ENCODE measurements at places on chromosomes 16 and 17.

DNA sequence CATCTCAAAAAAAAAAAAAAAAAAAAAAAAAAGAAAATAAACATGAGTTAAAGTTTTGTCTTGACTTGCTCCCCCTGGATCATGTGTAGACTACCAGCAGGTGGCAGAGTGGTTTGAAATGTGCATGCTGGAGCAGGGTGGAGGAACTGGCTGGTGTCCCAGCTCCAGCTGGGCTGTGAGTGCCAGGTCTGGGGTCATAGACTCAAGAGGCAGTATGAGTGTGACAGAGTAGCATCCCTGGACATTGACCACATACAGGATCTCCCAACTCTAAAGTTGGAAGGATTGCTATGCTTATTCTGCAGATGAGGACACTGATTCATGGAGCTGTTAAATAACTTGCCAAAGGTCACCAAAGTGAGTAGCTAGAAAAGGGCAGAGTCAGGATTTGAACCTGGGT lies 198.0 kb upstream of the MPHOSPH6 start:
- DNase-seq = no peak

- DNase-seq = peak; percentile 51
Measured at GRCh38 chr17:5078106-5079028, at the start of gene ZFP3. Gene ZFP3 (plus strand): TSS chr17:5078467. CDS start chr17:5091505, 13,038 bp downstream.

DNA sequence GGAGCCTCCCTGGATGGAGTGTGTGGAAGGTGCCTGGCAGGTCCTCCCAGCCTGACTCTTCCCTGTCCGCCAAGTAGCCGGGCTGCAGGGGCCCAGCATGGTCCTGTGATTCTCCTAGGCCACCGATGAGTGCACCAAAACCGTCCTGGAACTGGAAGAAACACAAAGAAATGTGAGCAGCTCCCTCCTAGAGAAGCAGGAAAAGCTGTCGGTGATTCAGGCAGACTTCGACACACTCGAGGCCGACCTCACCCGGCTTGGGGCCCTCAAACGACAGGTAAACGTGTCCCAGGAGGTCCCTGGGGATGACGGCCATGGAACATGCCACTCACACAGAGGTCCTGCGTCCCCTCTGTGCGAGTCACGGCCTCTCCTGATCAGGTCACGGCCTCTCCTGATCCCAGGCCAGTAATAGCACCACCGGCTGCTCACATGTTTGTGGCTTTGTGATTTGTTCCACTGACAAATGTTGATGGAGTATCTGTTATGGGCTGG lies 4.2 kb upstream of the GAA start:
- no peak for DNase-seq

GRCh38 chr16:66446737-66447136 lies 19.6 kb downstream of the BEAN1 start:
- DNase-seq = no peak

DNA sequence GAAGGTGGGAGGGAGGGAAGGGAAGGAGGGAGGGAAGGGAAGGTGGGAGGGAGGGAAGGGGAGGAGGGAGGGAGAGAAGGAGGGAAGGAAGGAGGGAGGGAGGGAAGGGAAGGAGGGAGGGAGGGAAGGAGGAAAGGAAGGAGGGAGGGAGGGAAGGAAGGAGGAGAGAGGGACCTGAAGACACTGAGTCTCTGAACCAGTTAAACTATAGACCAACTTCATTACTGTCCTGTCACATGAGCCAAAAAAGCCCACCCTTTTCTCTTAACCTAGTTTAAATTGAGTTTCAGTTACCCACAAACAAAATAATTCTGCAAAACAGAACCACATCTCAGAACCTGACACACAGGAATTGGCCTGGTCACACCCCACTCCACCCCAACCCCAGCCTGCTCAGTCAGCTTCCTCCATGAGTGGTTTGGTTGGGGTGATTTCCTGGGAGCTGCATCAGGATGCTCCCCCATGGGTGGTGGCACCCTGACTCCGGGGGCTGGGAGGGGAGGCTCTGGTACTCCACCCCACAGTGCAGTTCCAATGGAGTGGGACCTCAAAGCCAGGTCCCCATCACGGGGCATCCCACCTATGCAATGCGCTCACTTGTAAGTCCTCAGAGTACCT lies 4.7 kb upstream of the PRR29 start:
- no peak for DNase-seq

DNA sequence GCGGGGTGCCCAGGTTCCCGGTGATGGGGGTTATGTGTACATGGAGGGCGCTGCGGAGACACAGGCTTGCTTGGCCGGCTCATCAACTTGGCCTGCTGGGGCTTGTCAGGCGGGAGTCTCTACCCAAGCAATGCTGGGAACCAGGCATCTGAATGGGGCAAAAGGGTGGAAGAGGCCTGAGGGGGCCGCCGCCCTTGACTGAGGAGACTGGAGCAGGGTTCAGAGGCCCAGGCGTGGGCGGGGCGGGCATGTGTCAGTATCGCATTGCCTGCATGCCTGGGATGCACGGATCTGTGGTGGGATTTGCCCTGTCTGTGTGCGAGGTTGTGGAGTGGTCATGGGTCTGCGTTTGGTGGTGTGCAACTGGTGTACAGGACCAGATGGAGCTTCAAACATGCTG lies 21.1 kb downstream of the ARHGAP23 start:
- DNase-seq = no peak

GRCh38 chr17:49015924-49016774 lies 19.0 kb downstream of the IGF2BP1 start:
- DNase-seq = no peak

DNA sequence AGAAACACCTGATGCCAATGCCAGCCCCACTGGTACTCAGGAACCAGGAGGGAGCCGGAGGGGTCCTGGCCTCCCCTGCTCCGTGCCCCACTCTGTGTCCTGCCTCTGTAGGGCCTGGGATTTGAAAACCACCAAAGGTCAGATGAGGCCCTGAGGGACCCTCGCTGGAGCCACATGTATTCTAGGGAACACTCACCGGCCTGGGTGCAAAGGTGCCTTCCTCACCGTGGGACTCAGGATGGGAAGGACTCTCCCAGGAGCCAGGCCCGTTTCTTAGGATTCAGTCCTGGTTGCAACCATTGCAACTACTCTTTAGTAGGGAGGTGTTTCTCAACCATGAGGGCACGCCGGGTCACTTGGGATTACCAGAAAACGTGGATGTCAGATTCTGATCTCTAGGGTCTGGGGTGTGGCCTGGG lies 74.6 kb downstream of the N4BP1 start:
- no peak for DNase-seq

GRCh38 chr16:17541324-17541723 lies 70.6 kb upstream of the XYLT1 start:
- no peak for DNase-seq

GRCh38 chr17:50707289-50708049 lies at the start of gene ANKRD40:
Gene ANKRD40 (minus strand): TSS chr17:50707914. CDS start chr17:50707654, 260 bp downstream.
- DNase-seq = peak; percentile 63

- no peak for DNase-seq
Measured at GRCh38 chr17:75499313-75500022, 15.9 kb downstream of the CASKIN2 start.

DNA sequence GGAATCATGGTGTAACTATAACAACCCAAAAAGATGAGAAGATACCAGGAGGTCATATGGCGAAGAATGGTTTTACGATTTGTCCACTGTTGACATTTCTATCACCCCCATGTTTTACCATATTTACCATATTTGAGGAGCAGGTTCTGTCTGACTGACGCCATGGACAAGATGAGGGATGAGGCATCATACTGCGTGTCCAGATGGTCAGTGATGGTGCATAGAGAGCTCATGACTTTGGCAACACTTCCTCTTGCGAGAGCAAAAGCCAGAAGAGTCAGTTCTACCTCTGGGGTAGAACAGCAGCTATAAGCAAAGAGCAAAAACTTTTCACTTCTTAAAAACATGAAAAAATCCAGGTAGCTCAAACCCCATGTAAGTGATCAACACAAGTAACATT lies 38.3 kb downstream of the ZZEF1 start:
- DNase-seq = no peak

DNA sequence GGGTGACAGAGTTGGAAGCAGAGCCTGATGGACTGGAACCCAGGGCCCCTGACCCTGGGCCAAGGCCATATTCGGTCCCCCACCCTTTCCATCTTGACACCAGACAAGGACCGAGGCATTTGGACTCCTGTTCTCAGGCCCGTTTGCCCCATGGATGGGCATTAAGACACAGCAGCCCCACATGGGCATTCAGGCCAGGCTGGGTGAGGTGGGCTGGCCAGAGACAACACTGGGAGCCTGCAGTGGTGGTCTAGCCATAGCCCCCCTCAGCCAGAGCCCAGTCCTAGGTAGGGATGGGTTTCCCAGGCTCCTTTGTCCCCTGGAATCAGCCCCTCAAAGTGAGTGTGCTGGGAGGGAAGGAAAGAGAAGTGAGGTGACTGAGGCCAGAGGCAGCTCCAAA lies 1.6 kb downstream of the PDK2 start:
- no peak for DNase-seq

DNA sequence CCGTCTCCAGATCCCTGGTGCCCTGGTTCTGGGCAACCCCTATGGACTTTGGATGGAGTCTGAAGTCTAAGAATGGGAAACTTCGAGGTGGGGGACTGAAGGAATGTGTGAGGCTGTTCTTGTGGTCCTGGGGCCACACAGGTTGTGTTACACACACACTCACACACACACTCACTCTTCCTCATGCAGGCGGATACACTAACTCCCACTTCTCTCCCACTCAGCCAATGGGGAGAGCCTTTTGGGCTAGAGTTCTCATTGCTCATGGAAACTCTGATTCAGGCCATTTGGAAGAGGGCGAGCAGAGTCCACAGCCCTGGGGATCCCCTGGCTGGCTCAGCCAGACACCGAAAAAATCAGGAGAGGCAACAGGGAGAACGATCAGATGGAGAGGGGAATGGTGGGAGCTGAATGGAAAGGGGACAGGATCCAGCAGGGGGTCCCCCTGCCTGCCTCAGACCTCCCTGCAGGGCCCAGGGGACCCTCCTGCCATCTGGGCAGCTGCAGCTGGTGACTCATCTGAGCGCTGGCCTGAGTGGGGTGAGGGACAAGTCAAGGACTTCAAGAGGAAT lies 9.1 kb downstream of the IGFBP4 start:
- no peak for DNase-seq

DNA sequence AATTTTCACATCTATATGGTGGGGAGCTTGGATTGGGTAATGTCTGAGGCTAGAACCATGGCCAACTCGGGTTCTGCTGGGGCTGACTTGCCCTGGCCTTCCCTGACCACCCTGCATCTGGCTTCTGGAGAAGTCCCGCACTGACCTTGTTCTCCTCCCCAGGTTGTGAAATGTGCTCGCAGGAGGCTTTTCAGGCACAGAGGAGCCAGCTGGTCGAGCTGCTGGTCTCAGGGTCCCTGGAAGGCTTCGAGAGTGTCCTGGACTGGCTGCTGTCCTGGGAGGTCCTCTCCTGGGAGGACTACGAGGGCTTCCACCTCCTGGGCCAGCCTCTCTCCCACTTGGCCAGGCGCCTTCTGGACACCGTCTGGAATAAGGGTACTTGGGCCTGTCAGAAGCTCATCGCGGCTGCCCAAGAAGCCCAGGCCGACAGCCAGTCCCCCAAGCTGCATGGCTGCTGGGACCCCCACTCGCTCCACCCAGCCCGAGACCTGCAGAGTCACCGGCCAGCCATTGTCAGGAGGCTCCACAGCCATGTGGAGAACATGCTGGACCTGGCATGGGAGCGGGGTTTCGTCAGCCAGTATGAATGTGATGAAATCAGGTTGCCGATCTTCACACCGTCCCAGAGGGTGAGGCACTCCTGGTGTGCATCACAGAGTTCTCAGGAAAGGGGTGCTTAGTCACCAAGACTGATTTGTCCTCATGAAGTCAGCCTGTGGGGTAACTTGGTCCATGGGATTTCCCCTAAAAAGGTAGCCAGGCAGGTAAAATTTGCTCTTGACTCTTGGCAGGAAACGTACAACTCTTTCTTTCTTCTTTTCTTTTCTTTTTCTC lies 6.1 kb downstream of the NOD2 start:
- no peak for DNase-seq

- DNase-seq = no peak
Measured at GRCh38 chr16:54503011-54503855, 216.6 kb upstream of the IRX3 start.

GRCh38 chr16:90031186-90031930 lies 12.1 kb upstream of the DBNDD1 start:
- no peak for DNase-seq

- no peak for DNase-seq
Measured at GRCh38 chr16:24610416-24610755, 71.0 kb downstream of the RBBP6 start.

- no peak for DNase-seq
Measured at GRCh38 chr17:38663125-38663751, 11.5 kb downstream of the EPOP start.

- DNase-seq = no peak
Measured at GRCh38 chr17:67855504-67856324, 30.4 kb downstream of the BPTF start.

DNA sequence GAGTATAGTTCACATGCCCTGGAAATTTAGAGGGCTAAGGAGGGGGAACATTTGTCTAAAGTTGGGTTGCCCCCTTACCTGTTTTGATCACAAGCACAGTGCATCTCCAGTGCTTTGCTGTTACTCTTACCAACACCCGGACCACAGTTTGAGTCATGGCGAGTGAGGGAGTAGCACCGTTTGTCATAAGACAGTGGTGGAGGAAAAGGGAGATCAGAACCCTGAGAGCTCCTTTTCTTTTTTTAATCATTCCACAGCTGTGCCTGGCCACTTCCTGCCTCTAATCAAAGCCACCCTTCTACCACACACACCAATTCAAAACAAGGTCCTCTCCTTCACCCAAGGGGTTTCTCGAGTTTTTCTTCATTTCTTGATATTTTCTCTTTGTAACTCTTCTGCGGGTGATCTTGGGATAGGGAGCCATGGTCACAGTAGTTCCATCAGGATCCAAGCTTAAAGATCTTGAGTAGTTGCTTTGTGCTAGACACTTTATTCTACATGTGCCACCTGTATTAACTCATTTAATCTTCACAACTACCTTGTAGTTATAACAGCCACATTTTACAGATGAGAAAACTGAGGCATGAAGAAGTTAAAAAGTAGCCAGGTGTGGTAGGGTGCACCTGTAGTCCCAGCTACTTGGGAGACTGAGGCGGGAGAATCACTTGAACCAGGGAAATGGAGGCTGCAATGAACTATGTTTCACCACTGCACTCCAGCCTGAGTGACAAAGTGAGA lies 5.0 kb upstream of the MYL4 start:
- no peak for DNase-seq

- DNase-seq = no peak
Measured at GRCh38 chr16:70472786-70473433, 18.5 kb downstream of the FCSK start.

GRCh38 chr16:86554599-86554916 lies 477 bp downstream of the MTHFSD start:
- no peak for DNase-seq

DNA sequence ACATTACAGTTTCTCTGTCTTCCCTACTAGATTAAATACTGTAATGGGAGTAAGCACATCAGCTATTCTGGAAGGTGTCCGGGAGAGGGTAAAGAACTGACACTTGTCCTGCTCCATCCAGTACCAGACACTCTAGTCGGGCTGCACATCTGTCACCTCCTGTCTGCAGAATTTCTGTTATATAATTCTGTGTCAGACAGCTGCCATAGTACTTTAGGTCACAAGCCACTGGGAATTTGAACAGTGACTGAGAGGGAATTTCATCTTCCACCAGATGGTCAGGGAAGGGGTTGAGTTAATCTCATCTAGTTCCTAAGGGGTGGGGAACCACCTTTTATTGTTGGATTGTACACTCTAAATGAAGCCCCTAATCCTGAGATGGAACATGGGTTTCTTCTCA lies 58.6 kb upstream of the NUDT7 start:
- DNase-seq = no peak

Measured in esophagus squamous epithelium (tissue), 5 donors.